ENCODE measurements at places on chromosomes 11 and 22. TPM values are rescaled to one million over a fixed set of nuclear protein-coding genes. Genes with fewer than 3 reads are reported as not detected.

DNA sequence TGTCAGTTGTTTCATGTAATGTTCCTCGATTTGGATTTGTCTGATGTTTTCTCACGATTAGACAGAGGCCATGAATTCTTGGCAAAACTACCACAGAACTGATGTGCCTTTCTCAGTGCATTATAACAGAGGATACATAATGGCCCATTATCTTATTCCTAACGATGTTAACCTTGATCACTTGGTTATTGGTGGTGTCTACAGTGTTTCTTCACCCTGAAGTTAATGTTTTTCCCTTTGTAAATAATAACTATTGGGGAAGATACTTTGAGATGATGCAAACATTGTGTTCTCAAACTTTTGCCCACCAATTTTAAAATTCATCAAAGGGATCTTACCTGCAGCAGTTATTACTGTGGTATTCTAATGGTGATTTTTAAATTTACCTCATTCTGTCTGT, 13.1 kb downstream of the RAB6A start:
- DNase-seq = no peak

DNA sequence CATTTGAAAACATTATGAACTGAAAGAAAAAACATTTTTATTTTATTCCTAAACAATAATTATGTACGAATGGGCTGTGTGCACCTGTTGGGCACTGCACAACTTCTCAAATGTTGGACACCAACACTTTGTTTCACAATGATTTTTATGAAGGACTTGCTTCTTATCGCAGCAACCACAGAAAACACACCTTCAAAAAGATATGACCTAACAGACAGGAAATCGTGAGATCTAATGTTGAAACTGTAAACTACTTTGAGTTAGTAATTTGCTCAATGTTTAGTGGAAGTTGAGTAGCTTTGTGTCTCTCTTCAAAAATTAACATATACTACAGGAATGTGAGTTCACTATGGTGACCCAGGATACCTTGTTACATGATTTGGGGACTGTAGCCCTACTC, 98.6 kb downstream of the NXPE2 start:
- DNase-seq = no peak

GRCh38 chr11:63882555-63883242, 34.3 kb downstream of the RCOR2 start:
- no peak for DNase-seq

DNA sequence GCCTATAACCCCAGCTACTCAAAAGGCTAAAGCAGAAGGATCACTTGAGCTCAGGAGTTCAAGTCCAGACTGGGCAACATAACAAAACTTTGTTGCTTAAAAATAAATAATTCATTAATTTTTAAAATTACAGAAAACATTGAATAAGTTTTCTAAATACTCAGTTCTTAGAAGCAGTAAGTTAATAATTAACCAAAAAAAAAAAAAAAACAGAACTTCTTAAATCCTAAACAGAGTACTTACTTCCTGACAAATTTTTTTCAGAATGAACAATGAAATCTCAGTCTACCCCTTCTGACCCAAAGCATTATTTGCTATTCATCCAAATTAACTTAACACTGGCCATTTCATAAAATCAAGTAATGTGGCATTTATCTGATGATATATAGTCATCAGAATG, 65.4 kb upstream of the ARHGAP32 start:
- no peak for DNase-seq

DNA sequence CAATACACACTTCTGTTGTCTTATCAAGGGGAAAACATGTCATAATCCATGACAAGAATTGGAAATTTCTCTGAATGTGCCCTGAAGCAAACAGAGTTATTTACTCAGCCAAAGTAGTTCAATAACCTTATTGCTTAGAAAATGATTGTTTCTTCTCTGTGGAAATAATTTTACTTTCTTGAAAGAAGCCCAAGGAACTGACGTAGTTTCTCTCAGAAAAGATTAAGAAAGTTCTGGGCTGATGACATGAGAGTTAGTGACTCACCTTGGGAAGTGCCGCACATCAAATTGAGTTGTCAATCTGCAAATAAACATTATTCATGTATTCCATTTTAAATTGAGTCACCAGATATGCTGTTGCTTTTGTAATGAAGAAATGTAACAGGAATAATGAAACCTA, 418.6 kb upstream of the LRRC4C start:
- DNase-seq = no peak

DNA sequence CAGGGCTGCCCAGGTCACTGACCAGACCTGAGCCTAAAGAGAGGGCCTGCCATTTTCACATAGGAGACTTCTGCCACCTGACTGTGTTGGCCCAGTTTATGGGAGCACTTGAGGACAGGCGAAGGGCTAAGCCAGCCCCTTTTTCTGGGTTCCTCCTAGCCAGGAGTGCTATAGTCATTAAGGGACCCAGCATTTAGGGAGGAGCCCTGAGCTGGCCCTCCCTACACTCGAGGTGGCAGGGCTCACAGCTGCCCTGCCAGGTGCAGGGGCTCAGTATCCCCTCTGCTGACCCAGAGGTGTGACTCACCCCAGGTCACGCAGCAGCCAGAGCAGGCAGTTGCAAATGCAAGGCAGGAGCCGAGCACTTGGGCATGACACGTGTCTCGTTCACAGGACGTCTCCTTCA, 86.3 kb upstream of the CRYBB3 start:
- no peak for DNase-seq

GRCh38 chr11:11538277-11538960, 83.4 kb downstream of the GALNT18 start:
- no peak for DNase-seq

DNA sequence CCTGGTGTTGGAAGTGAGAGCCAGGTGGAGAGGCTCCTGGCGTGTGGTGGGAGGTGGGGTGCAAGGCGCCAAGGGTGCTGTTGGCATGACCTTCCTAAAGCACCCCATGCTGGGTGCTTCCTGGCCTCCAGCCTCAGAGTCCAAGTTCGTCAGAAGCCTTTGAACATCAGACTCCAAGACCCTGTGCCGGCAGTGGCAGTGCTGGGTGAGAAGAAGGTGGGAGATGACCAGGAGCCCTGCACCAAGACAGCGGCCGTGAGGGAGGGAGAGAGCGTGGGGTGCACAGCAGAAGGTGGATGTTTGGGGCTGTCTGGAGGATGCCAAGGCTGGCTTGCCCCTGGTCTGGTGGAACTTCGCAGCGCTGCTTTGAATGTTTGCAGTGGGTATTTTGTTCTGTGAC, 29.7 kb upstream of the PARVB start:
- DNase-seq = no peak

- no peak for DNase-seq
Observed at GRCh38 chr11:66883016-66883965, 26.4 kb downstream of the LRFN4 start.

DNA sequence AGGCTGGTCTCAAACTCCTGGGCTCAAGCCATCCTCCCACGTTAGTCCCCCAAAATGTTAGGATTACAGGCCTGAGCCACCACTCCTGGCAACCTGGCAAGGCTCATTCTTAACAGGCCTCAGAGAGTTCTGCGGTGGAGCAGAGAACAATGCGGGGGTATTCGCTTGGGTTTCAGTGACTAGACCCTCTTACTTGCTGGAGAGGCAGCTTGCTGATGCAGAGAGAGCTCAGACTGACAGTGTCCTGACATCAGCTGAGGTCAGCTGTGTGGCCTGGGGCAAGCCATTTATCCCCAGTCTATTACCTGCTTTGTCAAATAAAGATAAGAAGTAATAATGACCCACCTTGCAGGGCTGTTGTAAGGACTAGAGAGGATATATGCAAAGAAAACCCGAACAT, 40.3 kb upstream of the DMC1 start:
- no peak for DNase-seq

GRCh38 chr22:47011131-47011858, 248.8 kb downstream of the TBC1D22A start:
- no peak for DNase-seq

DNA sequence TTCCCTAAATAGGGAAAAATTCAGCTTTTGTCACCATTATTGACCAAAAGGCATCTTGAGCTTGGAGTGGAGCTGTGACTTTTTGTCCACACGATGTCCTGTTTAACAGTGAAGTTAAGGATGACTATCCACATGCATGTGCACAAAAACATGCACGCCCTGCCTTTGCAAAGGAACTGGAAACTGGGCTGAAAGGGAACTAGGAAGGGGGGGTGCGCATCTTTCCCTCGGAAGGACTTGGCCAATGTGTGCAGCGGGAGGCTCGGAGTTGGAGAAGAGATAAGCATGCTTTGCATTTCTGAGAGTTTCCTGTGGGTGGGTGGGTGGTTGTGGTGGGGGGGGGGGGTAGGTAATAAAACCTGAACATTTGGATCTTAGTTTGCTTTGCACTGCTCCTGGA, 411 bp upstream of the KIRREL3 start:
- no peak for DNase-seq

DNA sequence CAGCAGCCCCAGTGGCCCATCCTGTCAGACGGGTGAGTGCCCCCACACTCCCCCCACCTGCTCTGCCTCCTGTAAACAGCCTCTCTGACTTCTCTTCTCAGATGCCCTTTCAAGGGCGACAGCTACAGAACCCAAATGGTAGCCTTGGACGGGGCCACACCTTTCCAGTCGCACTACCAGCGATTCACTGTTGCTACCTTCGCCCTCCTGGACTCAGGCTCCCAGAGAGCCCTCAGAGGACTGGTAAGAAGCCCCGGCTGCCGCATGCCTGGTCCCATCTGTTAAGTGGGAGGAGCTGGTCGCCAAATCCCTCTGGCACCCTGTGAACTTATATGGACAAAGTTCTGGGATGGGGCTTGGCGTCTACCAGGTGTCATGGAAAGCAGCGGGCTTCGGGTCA, 6.2 kb downstream of the ZP1 start:
- no peak for DNase-seq

- DNase-seq = no peak
Observed at GRCh38 chr11:1308743-1309497, 512 bp downstream of the TOLLIP start.

DNA sequence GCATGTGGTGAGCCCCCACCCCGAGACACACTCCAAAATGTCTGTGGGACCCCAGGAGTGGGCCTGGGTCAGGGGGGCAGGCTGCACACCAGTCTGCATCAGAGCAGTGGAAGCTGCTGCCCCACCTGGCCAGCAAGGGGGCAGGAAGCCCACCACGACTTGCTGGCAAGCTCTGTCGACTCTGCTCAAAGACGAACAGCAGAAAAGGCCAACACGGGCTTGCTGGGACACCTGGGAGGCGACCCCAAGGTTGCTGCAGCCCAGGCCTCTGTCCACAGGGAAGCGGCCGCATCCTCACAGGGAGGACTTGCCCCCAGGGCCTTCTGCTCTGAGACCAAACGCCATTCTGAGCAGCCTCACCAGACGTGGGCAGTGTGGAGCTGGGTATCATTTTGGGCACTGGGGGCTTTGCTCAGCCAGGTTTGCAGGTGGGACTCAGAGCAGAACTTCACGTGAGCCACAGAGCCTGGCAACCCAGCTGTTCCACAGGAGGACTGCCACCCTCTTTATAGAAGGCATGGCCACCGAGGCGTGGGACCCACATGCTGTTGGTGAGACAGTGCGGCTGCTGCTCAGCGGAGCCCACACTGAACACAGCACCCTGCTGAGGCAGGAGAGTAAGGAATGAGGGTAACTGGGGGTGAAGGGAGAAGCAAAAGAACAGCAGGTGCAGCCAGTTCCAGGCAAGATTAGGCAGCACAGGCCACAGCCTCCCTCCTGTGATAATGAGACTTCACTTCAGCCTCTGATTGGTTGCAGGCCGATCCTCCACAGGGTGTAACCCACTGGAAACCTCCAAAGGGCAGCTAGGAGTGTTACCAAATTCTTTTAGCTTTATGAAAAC, 11.0 kb downstream of the IL17REL start:
- DNase-seq = no peak

GRCh38 chr22:29877620-29878019, 5.4 kb upstream of the MTMR3 start:
- no peak for DNase-seq

The GRAP2 gene
- 0.57 TPM for polyA plus RNA-seq

The TRIM22 gene
- 9.9 TPM for polyA plus RNA-seq

The SLC22A12 gene
- polyA plus RNA-seq = 3.8 TPM

The SCT gene
- polyA plus RNA-seq = 0.67 TPM
